Mesothelial cell of epicardium (in vitro differentiated cells): ENCODE measurements at places on chromosomes 5 and 9.

DNA sequence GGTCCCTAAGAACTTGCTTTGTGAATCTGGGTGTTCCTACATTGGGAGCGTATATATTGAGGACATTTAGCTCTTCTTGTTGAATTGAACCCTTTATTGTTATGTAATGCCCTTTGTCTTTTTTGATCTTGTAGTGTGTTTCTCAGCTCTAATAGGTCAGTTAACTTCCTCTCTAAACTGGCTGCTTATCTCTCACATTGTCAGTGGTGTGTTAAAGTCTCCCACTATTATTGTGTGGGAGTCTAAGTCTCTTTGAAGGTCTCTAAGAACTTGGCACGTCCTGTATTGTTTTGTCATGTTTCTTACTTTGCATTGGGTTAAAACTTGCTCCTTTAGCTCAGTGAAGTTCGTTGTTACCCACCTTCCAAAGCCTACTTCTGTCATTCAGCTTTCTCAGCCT lies 36.2 kb downstream of the RIC1 start:
- no peak for DNase-seq
- H3K4me3 ChIP-seq = no peak overlapping the region
- H3K36me3 ChIP-seq = peaks cover 86% of the 10 kb centered on the region
- H3K27ac ChIP-seq = no peak overlapping the region

DNA sequence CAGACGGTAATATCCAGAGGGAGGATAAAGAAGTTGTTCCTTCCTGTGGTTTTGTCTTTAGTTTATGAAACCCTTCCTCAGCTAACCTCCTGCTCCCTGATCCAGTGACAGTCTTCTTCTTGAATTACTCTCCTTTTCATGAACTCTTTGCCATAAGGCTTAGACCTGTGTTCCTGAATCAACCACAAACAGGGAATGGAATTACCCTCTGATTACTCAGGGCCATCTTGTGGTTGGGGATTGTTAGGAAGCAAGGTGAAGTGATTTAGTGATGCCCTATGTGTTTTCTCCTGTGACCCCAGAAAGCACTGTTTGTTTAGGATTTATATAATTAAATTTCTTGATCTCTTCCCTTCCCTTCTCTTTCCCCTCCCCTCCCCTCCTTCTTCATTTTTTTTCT lies 409.1 kb downstream of the TAF11L14 start:
- H3K4me3 ChIP-seq = no peak overlapping the region
- DNase-seq = no peak
- no peaks in the 10 kb centered on the region for H3K36me3 ChIP-seq
- no peaks in the 10 kb centered on the region for H3K4me1 ChIP-seq

DNA sequence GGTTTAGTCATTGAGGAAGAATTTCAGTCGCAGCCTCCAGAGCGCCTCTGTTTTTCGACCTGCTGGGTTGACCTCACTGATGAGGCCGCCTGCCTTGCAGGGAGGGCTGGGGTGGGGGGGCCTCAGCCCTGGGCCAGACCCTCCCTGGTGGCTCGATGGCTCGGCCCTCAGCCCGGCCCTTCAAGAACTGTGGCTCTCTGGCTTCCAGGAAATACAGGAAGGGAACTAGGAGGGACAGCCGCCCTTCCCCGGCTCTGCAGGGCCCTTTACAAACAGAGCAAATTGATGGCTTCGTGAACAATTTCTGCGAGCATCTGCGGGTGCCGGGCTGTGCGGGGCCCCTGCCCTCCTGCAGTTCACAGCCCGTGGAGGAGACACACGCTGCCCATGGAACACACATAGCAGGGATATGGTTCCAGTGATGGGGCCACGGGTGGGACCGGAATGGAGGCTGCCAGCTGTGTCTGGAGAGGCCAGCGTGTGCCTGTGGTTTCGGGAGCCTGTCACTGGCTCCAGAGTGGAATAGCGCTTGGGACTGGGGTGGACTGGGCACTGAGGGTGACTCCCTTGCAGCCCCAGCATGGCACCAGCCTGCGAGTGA lies 39.6 kb downstream of the COL5A1 start:
- no peak for DNase-seq
- no peaks in the 10 kb centered on the region for H3K27me3 ChIP-seq
- H3K4me3 ChIP-seq = no peak overlapping the region
- H3K27ac ChIP-seq = peak overlapping the region; percentile 88

- H3K36me3 ChIP-seq = no peaks in the 10 kb centered on the region
- H3K27me3 ChIP-seq = peaks cover 52% of the 10 kb centered on the region
- no peak overlapping the region for H3K4me3 ChIP-seq
- DNase-seq = no peak
- peaks cover 2% of the 10 kb centered on the region for H3K4me1 ChIP-seq
Measured at GRCh38 chr5:73338256-73339050, 110.1 kb downstream of the FOXD1 start.

DNA sequence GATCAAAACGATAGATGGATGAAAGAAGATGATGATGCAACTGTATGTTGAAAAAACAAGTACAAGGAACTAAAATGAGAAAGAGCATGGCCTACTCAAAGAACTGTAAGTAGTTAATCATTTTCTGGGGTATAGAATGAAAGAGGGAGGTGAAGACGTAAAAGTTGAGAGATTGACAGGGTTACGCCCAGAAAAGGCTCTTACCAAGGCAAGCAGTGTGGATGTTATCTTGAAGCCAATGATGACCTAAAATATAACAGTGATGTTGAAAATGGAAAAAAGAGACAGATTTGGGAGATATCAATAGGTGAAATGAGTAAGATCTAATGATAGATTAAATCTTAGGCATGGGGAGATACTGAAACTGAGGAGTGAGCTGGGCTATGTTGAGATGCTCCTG lies 80.4 kb upstream of the GNAQ start:
- H3K4me1 ChIP-seq = peaks cover 3% of the 10 kb centered on the region
- H3K4me3 ChIP-seq = no peak overlapping the region
- no peak for DNase-seq
- H3K36me3 ChIP-seq = no peaks in the 10 kb centered on the region
